ENCODE measurements at places on chromosomes 3 and 15. TPM values are rescaled to one million over a fixed set of nuclear protein-coding genes. Genes with fewer than 3 reads are reported as not detected.

DNA sequence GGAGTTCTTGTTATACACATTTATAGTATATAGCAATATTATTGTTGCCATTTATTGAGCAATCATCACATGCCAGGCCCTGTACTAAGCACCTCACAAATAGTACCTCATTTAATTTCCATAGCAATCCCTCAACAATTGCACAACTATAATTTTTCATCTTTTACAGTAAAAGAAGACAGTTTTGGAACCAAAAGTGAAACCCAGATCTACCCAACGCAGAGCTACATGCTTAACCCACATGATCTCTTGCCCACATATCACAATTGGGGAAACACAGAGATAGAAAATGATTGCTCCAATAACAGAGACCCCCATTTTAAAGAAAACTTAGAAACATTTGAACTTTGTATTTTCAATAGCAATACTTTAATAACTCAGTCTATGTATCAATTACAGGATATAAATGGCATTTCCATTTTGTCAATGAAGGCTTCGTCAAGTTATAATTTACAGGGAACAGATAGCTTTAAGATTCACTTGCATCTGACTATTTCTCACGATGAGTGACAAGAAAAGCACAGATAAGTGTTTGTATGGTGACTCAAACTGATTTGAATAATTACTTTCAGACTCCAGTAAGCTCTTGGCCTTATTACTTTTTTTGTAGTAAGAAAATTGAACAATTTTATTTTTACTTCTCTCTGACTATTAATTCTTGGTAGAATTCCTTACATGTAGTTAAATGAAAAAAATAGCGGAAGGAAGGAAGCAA is 38.7 kb upstream of the CCDC50 start:
- H3K4me3 ChIP-seq: no peak overlapping the region
- H3K27ac ChIP-seq: no peak overlapping the region
- no peaks in the 10 kb centered on the region for H3K4me1 ChIP-seq
- no peaks in the 10 kb centered on the region for H3K36me3 ChIP-seq
- no peaks in the 10 kb centered on the region for H3K27me3 ChIP-seq

DNA sequence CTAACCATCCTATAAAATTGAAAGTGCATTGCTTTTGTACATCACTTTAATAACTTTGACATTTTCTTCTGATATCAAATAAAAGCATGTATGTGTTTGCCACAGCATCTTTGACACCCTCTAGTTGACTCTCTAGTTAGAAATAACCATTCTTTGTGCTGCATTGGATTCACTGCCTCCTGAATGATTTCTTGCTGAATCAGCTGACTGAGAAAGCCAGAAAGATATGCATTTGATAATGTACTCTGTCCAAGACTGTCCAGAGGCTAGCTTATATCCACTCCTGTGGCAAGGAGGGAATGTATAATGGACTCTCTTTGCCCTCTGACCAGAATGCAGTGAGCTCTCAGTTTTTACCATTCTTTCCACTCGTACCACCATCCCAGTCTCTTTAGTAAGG is 6.2 kb downstream of the RAB11A start:
- no peak overlapping the region for H3K4me3 ChIP-seq
- H3K27me3 ChIP-seq: no peaks in the 10 kb centered on the region
- H3K36me3 ChIP-seq: peaks cover 9% of the 10 kb centered on the region
- no peak overlapping the region for H3K27ac ChIP-seq

DNA sequence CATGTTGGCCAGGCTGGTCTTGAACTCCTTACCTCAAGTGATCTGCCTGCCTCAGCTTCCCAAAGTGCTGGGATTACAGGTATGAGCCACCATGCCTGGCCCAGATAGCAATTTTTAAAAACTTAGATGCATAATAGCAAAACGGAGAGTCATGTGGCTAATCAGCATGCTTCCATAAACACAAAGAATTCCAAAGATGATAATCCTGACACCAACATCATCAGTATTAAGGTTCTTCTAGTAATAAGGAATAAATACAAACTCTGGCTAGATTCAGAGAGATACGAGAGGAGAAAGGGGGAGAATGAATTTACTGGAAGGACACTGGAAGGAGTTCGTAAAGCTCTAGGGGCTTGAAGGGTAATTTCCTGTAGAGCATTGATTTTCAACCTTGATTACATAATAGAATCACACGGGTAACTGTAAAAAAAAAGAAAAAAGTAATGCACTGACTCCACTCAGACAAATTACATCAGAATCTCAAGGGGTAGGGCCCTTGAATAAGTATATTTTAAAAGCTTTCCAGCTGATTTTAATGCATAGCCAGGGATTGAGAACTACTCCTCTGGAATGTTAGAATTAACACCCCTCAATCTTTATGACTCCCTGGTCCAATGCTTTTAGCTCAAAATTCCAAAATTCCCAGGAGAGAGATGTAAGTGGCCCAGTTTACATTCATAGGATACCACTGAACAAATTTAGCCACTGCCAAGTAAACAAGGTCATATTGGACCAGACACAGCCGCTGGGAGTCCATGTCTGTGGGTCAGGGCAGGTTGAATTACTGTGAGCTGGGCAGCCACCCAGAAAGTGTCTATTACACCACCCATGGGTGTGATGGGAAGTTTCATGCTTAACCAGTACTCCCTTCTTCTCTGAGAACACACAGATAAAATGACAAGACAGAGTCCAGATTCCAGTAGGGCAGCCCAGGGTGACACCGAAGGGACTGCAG is 243.9 kb downstream of the TBL1XR1 start:
- H3K36me3 ChIP-seq: no peaks in the 10 kb centered on the region
- peak; percentile 63 for DNase-seq
- no peak overlapping the region for H3K4me3 ChIP-seq
- H3K4me1 ChIP-seq: no peaks in the 10 kb centered on the region

DNA sequence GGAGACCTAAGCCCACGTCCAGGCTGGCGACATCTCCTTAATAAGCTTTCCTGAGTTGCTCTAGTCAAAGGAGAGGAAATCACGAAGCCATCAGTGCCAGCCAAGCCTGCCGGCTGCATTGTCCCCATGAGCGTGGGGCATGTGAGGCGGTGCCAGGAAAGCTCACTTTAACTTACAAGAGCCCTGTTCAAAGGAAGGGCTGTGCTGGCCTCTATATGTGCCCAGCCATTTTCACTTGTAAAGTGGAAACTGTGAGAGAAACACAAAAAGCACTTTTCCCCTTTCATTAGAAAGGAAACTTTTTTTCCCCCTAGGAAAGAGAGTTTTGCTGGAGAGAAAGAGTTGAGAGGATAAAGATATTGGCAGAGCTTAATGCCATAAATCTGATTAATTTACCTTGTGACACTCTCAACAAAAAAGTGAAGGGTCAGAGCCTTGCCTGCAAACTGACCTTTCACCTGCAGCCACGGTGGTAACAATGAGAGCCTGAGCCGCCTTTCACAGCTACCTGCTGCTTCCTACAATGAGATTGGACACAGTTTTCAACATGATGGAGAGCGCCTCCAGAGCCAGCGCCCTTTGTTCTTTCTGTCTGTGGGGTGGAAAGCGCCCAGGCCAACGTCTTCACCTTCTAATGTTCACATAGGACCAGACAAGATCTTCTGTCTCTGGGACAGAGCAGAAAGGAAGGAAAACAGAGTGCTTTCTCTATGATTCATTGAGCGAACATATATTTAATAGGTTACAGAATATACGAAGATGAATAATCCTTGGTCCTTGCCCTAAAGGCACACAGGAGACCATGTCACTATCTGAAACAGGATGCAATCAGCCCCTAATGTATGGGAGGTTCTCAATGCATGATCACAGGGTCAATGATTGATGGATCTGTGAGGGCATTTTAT is 233.1 kb upstream of the HES1 start:
- H3K27me3 ChIP-seq: peaks cover 4% of the 10 kb centered on the region
- H3K4me3 ChIP-seq: no peak overlapping the region
- H3K4me1 ChIP-seq: no peaks in the 10 kb centered on the region
- no peak for DNase-seq
- H3K27ac ChIP-seq: no peak overlapping the region

- no peak overlapping the region for H3K27ac ChIP-seq
- H3K36me3 ChIP-seq: peaks cover 1% of the 10 kb centered on the region
- H3K4me1 ChIP-seq: peaks cover 15% of the 10 kb centered on the region
- no peaks in the 10 kb centered on the region for H3K27me3 ChIP-seq
- no peak overlapping the region for H3K4me3 ChIP-seq
- no peak for DNase-seq
Measured at GRCh38 chr3:135989242-135989641, 23.7 kb downstream of the PPP2R3A start.

- no peak overlapping the region for H3K4me3 ChIP-seq
- H3K27me3 ChIP-seq: no peaks in the 10 kb centered on the region
- H3K27ac ChIP-seq: no peak overlapping the region
- no peaks in the 10 kb centered on the region for H3K4me1 ChIP-seq
- peak; percentile 73 for DNase-seq
Measured at GRCh38 chr3:106332884-106333283, 464.1 kb upstream of the CBLB start.

ANKRD63 gene
- not detected for total RNA-seq

DNA sequence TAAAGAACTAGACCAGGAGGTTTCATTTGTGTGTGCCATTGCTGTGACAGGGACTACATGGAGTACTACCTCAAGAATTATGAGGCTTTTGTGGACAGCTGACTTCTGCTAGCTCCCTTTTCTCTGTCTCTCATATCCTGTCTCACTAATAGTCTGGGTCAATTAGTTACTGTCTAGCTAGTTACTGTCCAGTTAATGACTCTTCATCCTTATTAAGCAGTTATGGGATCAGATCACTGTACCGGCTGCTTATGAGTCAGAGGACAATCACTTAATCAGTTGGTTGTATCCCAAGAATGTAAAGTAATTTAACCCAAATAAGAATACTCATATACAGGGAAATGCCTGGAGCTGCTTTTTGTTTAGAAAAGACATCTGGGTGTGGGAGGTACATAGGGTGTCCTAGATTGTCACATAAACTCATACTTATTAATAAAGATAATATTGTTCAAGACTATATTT is 158.0 kb downstream of the CDIN1 start:
- no peak overlapping the region for H3K27ac ChIP-seq
- no peak overlapping the region for H3K4me3 ChIP-seq
- DNase-seq: peak; percentile 29
- H3K36me3 ChIP-seq: no peaks in the 10 kb centered on the region

DNA sequence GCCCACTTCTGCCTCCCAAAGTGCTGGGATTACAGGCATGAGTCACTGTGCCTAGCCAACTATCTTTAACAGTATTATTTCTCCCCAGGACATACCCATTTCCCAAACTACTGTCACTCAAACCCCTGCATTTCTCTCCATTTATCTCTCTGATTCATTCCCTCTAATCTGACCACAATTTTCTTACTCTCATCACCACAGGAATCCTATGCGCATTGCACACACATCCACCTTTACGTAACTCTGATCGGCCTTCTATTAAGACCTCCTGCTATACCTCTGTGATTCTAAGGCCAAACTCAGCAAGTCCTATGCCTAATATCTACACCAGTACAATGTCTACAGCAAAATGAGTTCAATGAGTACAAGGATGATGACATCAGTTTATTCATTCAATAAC is 235.0 kb downstream of the ULK4 start:
- no peak overlapping the region for H3K27ac ChIP-seq
- H3K36me3 ChIP-seq: no peaks in the 10 kb centered on the region
- H3K4me1 ChIP-seq: no peaks in the 10 kb centered on the region
- H3K27me3 ChIP-seq: no peaks in the 10 kb centered on the region
- DNase-seq: no peak

GRCh38 chr3:108820586-108820985 is 2.0 kb upstream of the TRAT1 start:
- no peaks in the 10 kb centered on the region for H3K4me1 ChIP-seq
- no peaks in the 10 kb centered on the region for H3K36me3 ChIP-seq
- no peaks in the 10 kb centered on the region for H3K27me3 ChIP-seq

GRCh38 chr3:117898722-117899522 is 1135.7 kb downstream of the IGSF11 start:
- H3K4me1 ChIP-seq: no peaks in the 10 kb centered on the region
- DNase-seq: peak; percentile 9
- no peak overlapping the region for H3K4me3 ChIP-seq
- no peaks in the 10 kb centered on the region for H3K27me3 ChIP-seq
- no peak overlapping the region for H3K27ac ChIP-seq

GRCh38 chr3:4708230-4708629 is 215.1 kb downstream of the ITPR1 start:
- no peaks in the 10 kb centered on the region for H3K36me3 ChIP-seq
- H3K27me3 ChIP-seq: no peaks in the 10 kb centered on the region
- DNase-seq: no peak
- no peak overlapping the region for H3K27ac ChIP-seq

GRCh38 chr3:10242182-10243065 is 5.8 kb upstream of the TATDN2 start:
- H3K36me3 ChIP-seq: no peaks in the 10 kb centered on the region
- no peak overlapping the region for H3K4me3 ChIP-seq
- H3K4me1 ChIP-seq: no peaks in the 10 kb centered on the region
- H3K27ac ChIP-seq: no peak overlapping the region
- DNase-seq: peak; percentile 86

DNA sequence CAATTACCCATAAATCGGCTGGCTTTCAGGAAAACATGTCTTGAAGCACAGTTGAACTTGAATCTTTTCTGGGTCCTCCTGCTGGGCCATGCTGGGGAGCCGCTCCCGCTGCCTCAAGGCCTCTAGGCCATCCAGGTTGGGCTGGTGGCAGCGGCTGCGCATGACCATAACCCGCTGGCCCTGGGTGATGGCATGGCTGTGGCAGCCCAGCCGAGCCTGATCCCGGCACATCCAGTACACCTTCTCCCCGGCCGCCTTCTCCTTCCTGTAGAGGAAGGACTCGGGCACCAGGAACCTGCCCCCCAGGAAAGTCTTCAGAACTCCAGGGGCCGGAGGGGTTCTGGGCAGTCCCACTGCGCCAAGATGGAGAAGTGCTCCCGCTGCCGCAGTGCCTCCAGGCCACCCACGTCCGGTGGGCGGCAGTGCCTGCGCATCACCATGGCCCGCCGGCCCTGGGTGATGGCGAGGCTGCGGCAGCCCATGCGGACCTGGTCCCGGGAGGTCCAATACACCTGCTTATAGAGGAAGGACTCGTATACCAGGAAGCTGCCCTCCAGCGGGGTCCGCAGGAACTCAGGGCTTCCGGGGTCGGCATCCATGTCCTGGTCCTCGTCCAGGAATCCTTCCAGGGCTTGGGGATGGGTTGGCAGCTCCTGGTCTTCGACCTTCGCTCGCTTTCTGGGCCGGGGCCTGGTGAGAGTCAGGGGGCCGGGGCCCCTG is 84.3 kb upstream of the FXR1 start:
- no peaks in the 10 kb centered on the region for H3K36me3 ChIP-seq
- no peaks in the 10 kb centered on the region for H3K4me1 ChIP-seq
- no peak overlapping the region for H3K4me3 ChIP-seq
- H3K27me3 ChIP-seq: no peaks in the 10 kb centered on the region

PLCH1 gene
- total RNA-seq: under 0.01 TPM

SOX14 gene
- not detected for total RNA-seq

- no peaks in the 10 kb centered on the region for H3K27me3 ChIP-seq
- DNase-seq: peak; percentile 16
- no peak overlapping the region for H3K4me3 ChIP-seq
- H3K4me1 ChIP-seq: no peaks in the 10 kb centered on the region
Measured at GRCh38 chr3:140276703-140277102, 341.7 kb downstream of the CLSTN2 start.

ISG20 gene
- 3.0 TPM for total RNA-seq

DNA sequence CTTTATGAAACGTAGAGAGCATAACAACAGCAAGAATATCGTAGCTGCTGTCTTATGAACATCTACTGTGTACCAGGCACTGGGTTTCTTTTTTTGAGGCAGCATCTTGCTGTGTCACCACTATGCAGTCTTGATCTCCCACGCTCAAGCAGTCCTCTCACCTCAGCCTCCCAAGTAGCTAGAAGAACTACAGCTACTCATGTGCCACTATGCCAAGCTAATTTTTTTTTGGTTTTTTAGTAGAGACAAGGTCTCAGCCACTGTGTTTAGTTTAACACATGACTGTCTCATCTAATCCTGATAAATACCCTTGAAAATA is 129.9 kb downstream of the VGLL4 start:
- no peak overlapping the region for H3K4me3 ChIP-seq
- no peaks in the 10 kb centered on the region for H3K27me3 ChIP-seq
- H3K36me3 ChIP-seq: no peaks in the 10 kb centered on the region
